Activated naive CD4-positive, alpha-beta T cell treated with Interleukin-2 at 50 U/mL for 16 hours (primary cell): ENCODE measurements at places on chromosomes 2 and 18.

DNA sequence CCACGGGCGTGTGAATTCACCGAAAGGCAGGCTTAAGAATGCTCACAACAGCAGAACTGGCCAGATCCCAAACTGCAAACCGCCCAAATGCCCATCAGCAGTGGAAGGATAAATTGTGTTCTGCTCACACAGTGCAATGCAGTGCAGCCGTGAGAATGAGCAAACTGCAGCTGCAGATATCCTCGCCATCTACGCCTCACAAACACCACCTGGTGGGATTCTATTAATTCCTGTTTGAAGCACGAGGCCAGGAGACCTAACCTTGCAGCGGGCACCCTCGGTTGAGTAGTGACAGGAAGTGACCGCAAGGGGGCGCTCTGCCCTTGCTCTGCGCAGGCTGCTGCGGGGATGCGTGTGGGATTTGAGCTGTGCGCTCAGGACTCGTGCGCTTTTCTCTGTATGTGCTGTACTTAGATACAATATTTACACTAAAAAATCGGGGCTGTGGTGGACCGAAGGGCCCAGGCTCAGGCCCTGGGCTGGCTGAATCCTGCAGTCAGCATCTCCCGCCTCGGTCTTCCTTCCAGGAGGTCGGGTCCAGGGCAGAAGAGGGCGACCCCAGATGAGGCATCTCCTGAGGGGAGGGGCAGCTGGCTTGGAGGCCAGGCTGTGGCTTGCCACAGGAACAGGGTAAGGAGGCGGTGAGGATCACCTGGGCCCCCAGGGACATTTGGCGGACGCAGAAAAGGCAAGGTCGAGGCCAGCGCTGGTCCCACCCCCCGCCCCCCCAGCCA, 19.8 kb upstream of the PDIA6 start:
- peak; percentile 84 for DNase-seq

DNA sequence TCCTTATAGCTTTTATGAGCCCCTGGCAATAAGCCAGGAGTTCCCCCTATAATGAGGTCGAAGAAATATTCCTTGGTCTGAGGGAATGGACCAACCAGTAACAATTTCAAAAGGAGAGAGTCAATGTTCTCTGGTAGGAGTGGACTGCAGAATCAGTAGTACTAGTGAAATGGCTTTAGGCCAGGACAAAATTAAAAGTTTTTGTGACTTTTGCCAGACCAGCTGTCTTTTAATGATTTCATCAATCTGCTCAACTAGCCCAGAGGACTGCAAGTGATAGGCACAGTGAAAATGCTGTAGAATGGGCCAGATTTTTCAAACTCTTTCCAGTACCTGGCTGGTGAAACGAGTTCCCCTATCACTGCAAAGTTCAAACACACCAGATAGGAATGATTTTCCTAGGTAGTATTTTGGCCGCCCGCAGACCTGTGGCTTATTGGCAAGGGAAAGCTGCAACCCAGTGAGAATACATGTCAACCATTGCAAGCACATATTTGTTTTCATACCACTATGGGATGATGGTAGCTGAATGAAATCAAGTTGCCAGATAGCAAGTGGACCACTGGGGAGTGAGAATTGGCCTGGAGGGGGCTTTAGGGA, 45.5 kb downstream of the CERS6 start:
- no peak for DNase-seq

- DNase-seq: no peak
Observed at GRCh38 chr18:4353853-4354418, 101.2 kb downstream of the DLGAP1 start.

DNA sequence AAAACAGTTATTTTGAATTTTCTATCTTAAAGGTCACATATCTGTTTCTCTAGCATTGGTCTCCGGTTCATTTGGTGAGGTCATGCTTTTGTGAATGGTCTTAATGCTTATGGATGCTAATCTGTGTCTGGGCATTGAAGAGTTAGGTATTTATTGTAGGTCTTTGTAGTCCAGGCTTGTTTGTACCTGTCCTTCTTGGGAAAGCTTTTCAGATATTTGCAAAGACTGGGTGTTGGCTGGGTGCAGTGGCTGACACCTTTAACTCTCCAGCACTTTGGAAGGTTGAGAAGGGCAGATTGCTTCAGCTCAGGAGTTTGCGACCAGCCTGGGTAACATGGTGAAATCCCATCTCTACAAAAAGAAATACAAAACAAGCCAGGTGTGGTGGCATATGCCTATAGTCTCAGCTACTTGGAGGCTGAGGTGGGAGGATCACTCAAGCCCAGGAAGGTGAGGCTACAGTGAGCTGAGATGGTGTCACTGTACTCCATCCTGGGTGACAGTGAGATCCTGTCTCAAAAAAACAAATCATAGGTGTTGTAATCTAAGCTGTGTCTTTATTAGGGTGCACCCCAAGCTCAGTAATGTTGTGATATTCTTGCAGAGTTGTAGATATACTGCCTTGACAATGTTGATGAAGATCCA, 82.3 kb downstream of the FAM117B start:
- DNase-seq: no peak

DNA sequence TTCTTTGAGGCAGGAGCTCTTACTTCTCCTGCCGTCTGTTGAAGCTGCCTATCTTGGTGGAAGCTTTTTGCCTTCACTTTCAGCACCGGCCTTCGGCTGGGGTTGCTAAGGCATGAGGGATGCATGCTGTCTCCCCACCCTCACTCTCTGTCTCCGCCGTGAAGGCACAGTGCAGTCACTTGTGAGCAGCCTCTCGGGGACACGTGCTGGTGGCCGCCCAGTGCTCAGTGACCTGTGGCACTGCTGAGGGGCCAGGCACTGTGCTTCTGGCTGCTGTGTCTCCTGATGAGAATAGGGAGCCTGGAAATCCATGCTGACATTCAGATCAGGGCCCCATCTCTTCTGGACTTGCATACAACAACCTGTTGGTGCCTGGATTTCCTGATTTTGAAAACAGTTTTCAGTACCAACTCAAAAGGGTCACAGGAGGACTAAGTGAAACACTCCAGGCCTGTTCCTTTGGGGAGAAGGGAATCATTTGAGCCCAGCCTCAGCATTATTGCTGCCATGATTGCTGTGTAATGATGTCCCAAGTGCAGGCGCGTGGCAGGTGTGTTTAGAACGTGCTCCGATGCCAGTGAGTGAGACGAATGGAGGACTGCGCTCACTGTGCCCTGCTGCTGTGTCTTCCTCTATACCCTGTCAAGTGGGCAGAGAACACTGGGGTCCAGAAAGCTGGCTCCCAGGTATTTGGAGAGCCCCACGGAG, 218.1 kb downstream of the SEPTIN10 start:
- DNase-seq: no peak

GRCh38 chr2:174014011-174014698, 49.0 kb upstream of the SP3 start:
- DNase-seq: no peak

GRCh38 chr2:20568501-20569463, 82.1 kb downstream of the HS1BP3 start:
- no peak for DNase-seq

- no peak for DNase-seq
Observed at GRCh38 chr2:241564596-241565410, 6.3 kb downstream of the BOK start.

- no peak for DNase-seq
Observed at GRCh38 chr2:12821656-12822055, 104.9 kb downstream of the TRIB2 start.

DNA sequence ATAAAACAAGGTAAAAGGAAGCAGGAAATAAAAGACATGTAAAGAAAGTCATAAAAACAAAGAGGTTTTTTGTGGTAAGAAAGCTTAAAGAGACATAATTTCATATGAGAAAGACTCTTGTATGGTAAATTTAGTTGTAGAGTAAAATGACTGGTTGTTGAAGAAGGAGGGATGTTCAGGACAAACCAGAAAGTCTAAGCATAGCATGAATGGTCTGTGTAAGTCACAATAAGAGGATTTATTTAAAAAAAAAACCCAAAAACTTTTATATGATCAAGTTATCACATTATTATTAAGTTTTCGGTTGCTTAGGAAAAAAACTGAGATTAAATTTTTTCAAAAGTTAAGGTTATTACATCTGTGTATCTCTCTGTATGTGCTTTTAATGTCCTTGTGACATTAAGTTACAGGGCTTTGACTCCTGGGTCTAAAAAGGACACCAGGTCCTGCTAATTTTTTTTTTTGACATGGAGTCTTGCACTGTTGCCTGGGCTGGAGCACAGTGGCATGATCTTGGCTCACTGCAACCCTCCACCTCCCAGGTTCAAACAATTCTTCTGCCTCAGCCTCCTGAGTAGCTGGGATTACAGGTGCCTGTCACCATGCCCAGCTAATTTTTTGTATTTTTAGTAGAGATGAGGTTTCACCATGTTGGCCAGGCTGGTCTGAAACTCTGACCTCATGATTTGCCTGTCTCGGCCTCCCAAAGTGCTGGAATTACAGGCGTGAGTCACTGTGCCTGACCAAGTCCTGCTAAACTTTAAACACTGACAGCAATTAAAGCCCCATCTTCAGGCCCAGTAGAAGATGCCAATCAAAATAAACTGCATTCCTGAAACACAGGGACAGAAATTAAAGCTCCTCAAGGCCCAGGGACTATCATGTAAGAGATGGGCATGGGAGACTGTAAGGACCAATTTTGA, 14.2 kb upstream of the OXER1 start:
- DNase-seq: no peak

DNA sequence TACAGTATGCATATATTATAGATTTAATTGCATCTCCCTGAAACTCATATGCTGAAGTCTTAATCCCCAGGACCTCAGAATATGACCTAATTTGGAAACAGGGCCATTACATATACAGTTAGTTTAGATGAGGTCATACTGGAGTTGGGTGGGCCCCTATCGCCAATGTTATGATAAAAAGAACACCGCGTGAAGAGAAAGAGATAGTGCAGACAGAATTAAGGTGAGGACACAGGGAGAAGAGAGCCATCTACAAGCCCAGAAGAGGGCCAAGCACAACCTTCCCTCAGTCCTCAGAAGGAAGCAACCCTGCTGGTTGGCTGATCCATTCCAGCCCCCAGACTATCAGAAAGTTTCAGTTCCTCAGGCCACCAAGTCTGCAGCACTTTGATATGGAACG, 311.9 kb upstream of the RAB6C start:
- DNase-seq: no peak

- no peak for DNase-seq
Observed at GRCh38 chr2:236938126-236938525, 147.6 kb upstream of the COPS8 start.

DNA sequence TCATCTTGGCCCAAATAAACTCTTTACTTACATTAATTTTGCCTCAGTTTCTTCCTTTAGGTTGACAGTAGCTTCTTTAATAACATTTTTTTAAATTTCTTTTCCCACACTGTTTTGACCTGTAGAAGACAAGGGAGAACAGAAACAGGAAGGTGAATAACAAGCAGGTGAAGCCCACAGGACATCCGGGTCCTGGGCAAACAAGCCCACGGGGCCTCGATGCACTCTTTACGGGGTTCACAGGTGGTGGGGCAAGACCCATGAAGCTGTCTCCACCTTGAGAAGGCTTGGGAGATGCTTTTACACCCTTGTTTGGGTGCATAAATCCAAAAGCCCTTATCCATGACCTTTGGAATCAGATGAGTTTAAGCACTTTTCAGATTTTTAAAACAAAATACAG, 301.0 kb upstream of the MGAT5 start:
- DNase-seq: no peak

- DNase-seq: no peak
Observed at GRCh38 chr2:240323601-240324291, 111.7 kb upstream of the GPC1 start.

DNA sequence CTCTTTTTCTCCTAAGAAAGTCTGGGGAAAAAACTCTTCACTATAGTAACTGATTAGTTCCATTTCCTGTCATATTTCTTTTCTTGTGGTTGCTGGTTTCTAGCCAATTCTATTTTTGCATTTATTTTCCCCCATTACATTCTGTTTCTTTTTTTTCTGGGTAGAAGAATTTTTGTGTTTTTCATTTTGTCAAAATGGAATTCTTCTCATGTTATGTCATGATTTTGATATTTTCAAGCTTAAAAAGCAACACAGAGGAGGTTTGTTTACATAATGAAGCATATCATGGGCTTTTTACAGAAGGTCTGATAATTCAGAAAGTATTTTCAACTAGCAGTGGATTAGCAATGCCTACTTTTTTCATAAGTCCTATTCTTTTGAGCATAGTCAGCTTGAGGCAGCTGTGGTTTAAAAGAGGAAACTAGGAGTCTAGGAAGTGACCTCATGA, 102.0 kb downstream of the MAP2 start:
- DNase-seq: no peak

DNA sequence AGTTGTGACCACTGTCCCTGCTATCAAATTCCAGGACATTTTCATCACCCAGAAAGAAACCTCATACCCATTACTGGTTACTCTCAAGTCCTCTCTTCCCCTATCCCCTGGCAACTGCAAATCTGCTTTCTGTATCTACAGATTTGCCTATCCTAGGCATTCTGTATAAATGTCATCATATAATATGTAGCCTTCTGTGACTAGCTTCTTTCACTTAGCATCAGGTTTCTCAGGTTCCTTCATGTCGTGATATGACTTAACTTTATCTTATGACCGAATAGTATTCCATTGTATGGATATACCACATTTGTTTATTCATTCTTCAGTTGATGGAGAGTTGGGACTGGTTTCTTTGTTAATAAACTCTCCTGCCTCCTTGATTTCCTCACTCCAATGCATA, 60.5 kb downstream of the PMAIP1 start:
- DNase-seq: no peak

GRCh38 chr2:234768608-234769196, 183.1 kb upstream of the SH3BP4 start:
- DNase-seq: no peak

- no peak for DNase-seq
Observed at GRCh38 chr2:105732101-105732500, 12.6 kb upstream of the NCK2 start.

DNA sequence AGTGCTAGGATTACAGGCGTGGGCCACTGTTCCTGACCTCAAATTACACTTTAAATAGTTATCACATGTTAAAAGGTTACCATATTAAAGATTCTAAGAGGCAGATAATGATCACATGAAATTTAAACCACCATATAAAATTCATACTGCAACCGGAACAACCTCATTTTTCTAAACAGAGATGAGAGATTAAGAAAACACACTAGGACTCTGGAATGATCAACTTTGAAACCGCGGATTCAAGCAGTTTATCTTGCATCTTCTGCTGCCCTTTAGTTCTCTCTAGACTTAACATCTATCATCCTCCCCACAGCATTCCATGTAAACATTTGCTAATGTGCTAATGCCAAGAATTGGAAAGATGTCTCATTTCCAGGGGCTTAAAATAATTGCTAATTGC, 115.8 kb downstream of the PIGN start:
- DNase-seq: no peak

- DNase-seq: no peak
Observed at GRCh38 chr2:240643093-240643810, 18.0 kb downstream of the GPR35 start.
